Kidney (tissue), 22 donors: ENCODE measurements at places on chromosomes 13 and 19. TPM values are rescaled to one million over a fixed set of nuclear protein-coding genes. Genes with fewer than 3 reads are reported as not detected.

The STOML3 gene
- not detected for polyA plus RNA-seq

The SPPL2B gene
- 25.3 TPM for polyA plus RNA-seq

The TRAPPC5 gene
- polyA plus RNA-seq = 222 TPM

The RNF17 gene
- not detected for polyA plus RNA-seq

GRCh38 chr19:8973501-8974091 is 36.6 kb downstream of the MUC16 start:
- no peaks in the 10 kb centered on the region for H3K27me3 ChIP-seq

GRCh38 chr13:74891610-74892009 is 590.4 kb downstream of the TBC1D4 start:
- no peaks in the 10 kb centered on the region for H3K27me3 ChIP-seq
- H3K4me1 ChIP-seq = no peaks in the 10 kb centered on the region
- no peak overlapping the region for H3K4me3 ChIP-seq
- no peaks in the 10 kb centered on the region for H3K36me3 ChIP-seq
- no peak for DNase-seq
- no peak overlapping the region for H3K27ac ChIP-seq

DNA sequence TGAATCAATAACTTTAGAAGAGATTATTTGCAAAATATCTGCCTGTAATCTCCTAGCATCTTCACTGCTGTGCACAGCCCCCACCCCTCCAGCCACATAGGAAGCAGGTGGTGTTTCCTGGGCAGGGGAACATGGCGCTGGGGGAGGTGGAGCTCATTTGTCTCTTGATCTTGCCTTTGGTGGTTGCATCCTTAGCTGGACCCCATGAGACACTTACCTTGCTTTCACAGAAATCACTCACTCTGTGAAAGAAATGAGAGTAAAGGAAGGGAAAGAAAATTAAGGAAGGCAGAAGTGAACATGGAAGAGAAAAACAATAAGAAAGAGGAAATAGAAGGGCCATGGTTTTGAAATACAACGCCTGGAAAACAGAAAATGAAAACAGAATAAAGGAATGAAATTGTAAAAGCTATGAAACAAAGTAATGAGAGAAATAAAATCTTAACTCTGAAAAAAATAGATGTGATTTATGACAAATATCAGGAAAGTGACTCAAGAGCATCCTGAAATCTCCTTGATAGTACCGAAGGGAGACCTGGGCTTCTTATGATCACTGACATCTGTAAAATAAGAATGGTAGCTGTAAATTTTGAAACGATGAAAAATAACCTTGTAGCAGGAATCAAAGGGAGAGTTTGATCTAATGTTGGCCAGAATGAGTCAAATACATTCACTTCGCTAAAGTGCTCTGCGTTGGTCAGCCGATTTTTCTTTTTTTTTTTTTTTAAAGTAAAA is 17.2 kb upstream of the RNASEH2B start:
- H3K27ac ChIP-seq = no peak overlapping the region
- H3K4me1 ChIP-seq = no peaks in the 10 kb centered on the region
- no peaks in the 10 kb centered on the region for H3K36me3 ChIP-seq
- H3K4me3 ChIP-seq = no peak overlapping the region

DNA sequence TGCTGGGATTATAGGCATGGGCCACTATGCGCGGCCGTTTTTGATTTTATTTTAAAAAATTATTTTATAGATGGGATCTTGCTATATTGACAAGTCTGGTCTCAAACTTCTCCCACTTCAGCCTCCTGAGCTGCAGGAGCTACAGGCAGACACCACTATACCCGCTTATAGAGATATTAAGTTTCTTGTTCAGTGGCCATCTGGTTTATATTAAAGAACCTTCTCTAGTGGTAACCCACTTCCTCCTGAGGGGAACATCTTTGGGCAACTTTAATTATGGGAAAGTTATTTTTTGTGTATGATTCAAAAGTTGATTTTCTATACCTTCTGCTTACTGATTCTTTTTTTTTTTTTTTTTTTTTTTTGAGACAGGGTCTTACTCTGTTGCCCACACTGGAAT is 172.7 kb downstream of the KLF5 start:
- DNase-seq = no peak
- no peaks in the 10 kb centered on the region for H3K4me1 ChIP-seq
- no peaks in the 10 kb centered on the region for H3K36me3 ChIP-seq
- H3K27me3 ChIP-seq = no peaks in the 10 kb centered on the region
- H3K4me3 ChIP-seq = no peak overlapping the region
- H3K27ac ChIP-seq = no peak overlapping the region

DNA sequence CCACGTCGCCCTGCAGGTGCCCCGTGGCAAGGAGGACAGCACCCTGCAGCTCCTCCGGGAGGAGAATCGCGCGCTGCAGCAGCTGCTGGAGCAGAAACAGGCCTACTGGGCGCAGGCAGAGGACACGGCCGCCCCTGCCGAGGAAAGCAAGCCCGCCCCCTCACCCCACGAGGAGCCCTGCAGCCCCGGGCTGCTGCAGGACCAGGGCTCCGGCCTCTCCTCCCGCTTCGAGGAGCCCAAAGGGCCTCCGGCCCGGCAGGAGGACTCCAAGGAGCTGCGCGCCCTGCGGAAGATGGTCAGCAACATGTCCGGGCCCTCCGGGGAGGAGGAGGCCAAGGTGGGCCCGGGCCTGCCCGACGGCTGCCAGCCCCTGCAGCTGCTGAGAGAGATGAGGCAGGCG is 11.6 kb downstream of the CBY2 start:
- no peaks in the 10 kb centered on the region for H3K27me3 ChIP-seq
- H3K4me1 ChIP-seq = no peaks in the 10 kb centered on the region
- H3K27ac ChIP-seq = no peak overlapping the region
- no peaks in the 10 kb centered on the region for H3K36me3 ChIP-seq

DNA sequence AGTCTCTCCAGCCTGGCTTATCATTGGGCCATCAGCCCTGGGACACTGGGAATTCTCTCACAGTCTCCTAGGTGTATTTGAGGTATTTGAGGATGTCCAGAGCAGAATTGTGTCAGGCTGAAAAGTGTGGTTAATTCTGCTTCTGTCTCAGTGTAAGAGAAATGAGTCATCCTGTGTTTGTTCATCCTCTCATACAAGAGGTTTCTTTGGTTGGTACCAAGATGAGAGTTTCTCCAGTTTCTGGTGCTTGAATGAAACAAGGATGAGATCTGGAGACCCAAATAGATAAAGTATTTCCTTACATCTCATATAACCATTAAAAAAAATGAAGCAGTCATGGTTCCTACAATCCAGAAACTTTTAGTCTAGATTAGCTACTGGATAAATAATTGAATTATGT is 7.7 kb downstream of the ZNF253 start:
- H3K4me1 ChIP-seq = peaks cover 2% of the 10 kb centered on the region
- no peaks in the 10 kb centered on the region for H3K27me3 ChIP-seq
- DNase-seq = no peak
- H3K36me3 ChIP-seq = no peaks in the 10 kb centered on the region
- H3K27ac ChIP-seq = no peak overlapping the region
- no peak overlapping the region for H3K4me3 ChIP-seq

- no peak overlapping the region for H3K4me3 ChIP-seq
- DNase-seq = no peak
- H3K27me3 ChIP-seq = no peaks in the 10 kb centered on the region
- H3K4me1 ChIP-seq = no peaks in the 10 kb centered on the region
Measured at GRCh38 chr13:28725046-28725610, 6.4 kb upstream of the SLC46A3 start.

DNA sequence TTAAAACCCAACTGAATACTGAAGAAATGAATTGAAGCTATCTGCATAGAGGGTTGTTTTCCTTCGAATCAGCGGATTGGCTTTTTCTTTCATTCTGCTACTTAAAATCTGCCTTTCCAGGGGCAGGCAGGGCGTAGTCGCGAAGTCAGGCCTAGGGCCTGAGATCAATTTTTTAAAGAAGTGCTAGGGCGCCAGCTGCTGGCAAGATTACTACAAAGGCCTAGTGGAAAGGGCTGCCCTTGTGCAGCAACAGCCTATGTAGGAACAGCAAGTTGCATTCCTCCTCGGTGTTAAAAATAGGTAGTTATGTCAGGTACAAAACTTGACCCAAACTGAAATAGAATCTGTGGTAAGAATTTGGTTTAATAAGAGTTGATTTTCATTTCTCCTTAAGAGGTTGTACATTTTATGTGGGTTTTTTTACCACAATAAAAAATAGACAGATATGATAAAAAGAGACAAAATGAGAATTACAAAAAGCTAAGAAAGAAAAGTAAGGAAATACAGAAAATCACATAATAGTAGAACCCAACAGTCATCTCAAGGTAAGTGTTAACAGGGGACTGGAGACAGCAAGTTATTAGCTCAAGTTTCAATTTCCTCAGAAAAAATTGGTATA is 9.5 kb upstream of the URAD start:
- H3K27ac ChIP-seq = no peak overlapping the region
- no peaks in the 10 kb centered on the region for H3K36me3 ChIP-seq
- H3K4me3 ChIP-seq = no peak overlapping the region
- H3K27me3 ChIP-seq = no peaks in the 10 kb centered on the region
- H3K4me1 ChIP-seq = no peaks in the 10 kb centered on the region
